ENCODE measurements at places on chromosomes 2 and 18.

GRCh38 chr2:21395366-21395765 lies 271.6 kb downstream of the TDRD15 start:
- DNase-seq: no peak

GRCh38 chr2:232563580-232563979 lies 13.1 kb downstream of the EIF4E2 start:
- no peak for DNase-seq

DNA sequence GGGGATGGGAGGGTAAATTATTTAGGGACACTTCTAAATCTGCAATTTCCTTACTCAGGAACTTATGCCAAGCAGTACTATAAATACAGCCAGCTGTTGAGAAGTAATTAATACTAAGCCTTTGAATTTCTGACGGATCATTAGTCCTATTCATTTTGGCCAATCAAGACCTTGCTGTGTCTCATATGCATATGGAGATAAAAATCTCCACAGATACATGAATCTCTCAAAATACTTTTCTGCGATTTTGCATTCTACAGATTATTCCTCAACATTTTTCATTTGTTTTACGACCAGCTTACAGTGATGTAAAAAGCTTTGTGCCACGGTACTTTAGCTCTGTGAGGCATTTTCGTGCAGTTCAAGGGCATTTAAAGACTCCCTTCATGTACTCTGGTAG lies 16.7 kb downstream of the LANCL1 start:
- DNase-seq: no peak

GRCh38 chr18:6575908-6576307 lies 153.6 kb upstream of the ARHGAP28 start:
- no peak for DNase-seq

DNA sequence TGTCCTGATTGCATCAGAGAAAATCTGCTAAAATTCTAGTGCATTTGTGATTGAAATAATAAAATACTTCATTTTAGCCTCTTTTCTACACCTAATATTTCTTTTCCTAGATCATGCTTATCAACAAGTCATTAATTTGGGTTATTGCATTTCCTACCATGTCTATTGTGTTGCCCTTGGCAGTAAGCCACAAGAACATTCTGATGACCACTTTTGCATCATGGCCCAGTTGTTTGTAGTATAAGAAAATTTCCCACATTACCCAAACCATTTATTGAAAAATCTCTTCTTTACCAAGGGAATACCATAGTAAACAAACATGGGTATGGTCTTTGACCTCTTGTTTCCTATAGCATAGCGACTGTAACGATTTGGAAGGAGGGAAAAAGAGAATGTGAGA lies 76.3 kb downstream of the R3HDM1 start:
- DNase-seq: no peak

DNA sequence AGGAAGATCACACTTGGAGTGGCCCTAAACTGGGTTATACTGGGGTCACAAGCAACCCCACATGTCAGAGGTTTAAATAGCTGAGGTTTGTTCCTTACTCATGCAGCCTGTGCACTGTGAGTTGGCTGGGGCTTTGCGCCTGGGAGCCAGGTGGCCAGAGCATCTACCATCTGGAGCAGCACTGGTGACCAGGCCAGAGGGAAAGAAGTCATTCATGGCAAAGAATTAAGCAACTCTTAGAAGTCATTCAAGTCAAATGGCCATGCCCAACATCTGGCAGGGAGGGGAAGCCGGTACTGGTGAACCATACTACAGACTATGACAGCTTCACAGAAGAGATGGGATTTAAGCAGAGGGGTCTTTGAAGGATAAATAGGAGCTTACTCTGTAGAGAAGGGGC lies 90.7 kb downstream of the POLR1A start:
- DNase-seq: no peak

DNA sequence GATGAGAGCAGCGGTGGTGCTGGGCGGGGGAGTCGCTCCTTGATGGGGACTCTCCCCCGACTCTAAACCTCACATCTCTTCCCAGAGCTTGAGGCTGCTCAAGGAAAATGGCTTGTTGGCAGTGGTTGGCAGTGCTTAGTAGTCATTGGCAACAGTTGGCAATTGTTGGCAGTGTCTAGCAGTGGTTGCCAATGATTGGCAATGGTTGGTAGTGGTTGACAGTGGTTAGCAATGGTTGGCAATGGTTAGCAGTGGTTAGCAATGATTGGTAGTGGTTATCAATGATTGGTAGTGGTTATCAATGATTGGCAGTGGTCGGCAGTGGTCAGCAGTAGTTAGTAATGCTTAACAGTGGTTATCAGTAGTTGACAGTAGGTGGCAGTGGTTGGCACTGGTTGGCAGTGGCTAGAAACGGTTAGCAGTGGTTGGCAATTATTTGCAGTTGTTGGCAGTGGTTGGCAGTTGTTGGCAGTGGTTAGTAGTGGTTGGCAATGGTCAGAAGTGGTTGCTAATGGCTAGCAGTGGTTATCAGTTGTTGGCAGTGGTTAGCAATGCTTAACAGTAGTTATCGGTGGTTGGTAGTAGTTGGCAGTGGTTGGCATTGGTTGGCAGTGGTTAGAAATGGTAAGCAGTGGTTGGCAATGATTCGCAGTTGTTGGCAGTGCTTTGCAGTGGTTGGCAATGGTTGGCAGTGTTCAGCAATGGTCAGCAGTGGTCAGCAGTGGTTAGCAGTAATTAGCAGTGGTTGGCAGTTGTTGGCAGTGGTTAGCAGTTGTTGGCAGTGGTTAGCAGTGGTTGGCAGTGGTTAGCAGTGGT lies 85.4 kb upstream of the OTOS start:
- DNase-seq: no peak

- DNase-seq: no peak
Measured at GRCh38 chr2:182187130-182187529, 201.5 kb downstream of the PPP1R1C start.

GRCh38 chr2:215698566-215698965 lies 262.7 kb upstream of the FN1 start:
- DNase-seq: no peak

- DNase-seq: no peak
Measured at GRCh38 chr2:172430678-172431077, 3.3 kb downstream of the ITGA6 start.

- no peak for DNase-seq
Measured at GRCh38 chr2:85011098-85011497, 40.1 kb downstream of the KCMF1 start.

DNA sequence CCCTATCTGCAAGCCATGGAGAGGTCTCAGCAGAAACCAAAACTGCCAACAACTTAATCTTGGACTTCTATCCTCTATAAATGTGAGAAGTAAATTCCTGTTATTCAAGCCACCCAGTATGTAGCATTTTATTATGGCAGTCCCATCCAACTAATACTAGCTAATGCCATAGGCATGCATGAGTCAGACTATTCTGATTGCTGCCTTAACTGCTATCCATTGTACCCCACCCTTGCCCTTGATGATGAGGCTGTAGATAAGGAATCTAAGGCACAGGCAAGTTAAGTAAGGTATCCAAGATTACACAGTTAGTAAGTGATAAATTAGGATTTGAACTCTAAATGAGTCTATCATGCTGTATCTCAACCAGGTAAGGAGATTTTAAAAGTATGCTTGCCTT lies 223.0 kb downstream of the UBE2E3 start:
- DNase-seq: no peak

- DNase-seq: no peak
Measured at GRCh38 chr18:54776282-54776977, 51.8 kb upstream of the RAB27B start.

GRCh38 chr18:8659609-8660242 lies 45.6 kb upstream of the MTCL1 start:
- DNase-seq: no peak

DNA sequence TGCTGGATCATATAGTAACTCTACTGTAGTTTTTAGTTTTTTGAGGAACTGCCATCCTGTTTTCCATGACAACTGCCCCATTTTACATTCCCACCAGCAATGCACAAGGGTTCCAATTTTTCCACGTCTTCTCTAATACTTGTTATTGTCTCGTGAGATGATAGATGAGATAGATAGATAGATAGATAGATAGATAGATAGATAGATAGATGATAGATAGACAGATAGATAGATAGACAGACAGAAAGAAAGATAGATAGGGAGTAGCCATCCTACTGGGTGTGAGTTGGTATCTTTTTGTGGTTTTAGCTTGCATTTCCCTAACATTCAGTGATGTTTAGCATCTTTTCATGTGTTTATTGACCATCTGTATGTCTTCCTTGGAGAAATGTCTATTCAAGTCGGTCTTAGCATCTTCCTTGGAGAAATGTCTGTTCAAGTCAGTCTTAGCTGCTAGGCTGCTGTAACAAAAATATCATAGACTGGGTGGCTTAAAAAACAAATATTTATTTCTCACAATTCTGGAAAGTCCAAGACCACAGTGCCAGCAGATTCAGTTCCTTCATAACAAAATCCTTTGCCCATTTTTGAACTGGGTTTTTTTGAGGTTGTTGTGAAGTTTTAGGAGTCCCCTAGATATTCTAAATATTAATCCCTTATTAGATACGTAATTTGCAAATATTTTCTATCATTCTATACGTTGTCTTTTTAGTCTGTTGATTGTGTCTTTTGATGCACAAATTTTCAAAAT lies 98.5 kb downstream of the BIN1 start:
- no peak for DNase-seq

DNA sequence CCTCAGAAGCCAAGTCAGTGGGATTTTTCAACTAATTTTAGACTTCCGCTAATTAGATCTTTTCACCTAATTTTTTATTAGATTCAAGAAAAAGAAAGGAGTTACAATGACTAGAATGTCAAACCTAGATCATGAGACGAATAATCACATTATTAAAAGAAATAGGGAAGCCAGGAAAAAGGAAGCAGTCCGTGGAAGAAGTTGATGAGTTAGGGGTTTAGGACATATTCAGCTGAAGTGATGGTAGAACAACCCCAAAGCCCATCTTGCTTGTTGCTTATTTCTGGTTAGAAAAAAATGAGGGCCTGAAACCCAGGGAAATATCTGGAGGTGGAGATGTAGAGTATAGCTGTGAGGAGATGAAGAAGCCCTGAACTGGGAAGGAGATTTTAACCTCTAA lies 8.0 kb downstream of the KLF7 start:
- no peak for DNase-seq

- DNase-seq: no peak
Measured at GRCh38 chr2:226797289-226797988, 2.2 kb downstream of the IRS1 start.

GRCh38 chr2:168060986-168061750 lies 186.2 kb downstream of the STK39 start:
- DNase-seq: no peak

GRCh38 chr2:120150040-120150482 lies 73.1 kb downstream of the TMEM185B start:
- DNase-seq: no peak

DNA sequence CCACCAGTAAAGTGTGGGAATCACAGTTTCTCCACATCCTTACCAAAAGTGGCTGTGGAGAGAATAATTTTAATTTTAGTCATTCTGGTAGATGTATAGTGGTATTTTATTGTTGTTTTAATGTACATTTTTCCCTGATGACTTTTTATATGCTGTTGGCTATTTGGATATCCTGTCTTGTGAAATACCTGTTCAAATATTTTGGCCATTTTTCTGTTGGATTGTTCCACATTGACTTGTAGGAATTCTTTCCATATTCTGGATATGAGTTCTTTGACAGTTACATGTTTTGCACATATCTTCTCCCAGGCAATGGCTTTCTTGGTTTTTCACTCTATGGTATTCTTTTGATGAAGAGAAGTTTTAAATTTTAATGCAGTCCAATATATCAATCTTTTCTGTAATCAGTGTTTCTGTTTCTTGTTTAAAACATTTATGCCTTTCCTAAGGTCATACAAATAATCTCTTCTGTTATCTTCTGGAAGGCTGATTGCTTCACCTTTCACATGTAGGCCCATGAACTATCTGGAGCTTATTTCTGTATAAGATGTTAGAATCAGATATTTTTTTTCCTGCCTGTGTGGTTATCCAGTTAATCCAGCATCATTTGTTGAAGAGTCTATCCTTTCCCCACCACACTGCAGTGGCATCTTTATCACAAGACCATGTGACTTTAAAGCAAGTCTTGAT lies 19.0 kb downstream of the AFTPH start:
- no peak for DNase-seq

GRCh38 chr2:233413559-233414272 lies 59.4 kb downstream of the DGKD start:
- peak; percentile 76 for DNase-seq

DNA sequence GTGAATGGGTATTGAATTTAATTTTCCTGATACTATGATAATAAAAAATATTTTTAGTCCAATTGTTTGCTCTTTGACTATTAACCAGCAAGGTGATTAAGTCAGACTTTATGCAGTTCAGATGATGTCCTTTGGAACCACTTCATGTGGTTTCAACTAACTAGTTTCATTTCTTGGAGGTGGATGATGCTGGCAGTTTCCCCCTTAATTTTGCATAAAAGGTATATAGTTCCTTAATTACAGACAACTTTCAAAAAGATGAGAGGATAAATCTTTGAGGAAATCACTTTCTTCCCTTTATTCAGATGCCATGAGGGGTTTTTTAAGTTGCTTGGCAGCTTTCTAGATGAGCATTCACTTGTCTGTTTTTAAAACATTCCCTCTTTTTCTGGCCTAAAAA lies 223.1 kb downstream of the PHLPP1 start:
- DNase-seq: no peak

DNA sequence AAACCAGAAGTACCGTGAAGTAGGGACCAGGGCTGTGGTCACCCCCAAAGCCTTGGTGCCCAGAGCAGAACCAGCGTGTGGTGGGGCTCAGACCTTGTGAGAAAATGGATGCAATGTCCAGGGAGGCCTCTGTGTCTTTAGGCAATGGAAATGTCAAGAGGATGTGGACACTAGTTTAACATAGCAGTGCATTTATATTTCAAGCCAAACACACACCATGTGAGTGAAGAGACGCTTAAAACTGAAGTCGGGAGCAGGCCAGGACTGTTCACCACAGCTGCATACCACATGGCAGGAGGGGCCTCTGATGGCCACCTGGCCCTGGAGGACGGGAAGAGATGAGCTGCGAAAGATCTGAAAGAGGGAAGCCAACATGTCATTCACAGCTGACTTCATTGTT lies 87.3 kb upstream of the LDLRAD4 start:
- no peak for DNase-seq

DNA sequence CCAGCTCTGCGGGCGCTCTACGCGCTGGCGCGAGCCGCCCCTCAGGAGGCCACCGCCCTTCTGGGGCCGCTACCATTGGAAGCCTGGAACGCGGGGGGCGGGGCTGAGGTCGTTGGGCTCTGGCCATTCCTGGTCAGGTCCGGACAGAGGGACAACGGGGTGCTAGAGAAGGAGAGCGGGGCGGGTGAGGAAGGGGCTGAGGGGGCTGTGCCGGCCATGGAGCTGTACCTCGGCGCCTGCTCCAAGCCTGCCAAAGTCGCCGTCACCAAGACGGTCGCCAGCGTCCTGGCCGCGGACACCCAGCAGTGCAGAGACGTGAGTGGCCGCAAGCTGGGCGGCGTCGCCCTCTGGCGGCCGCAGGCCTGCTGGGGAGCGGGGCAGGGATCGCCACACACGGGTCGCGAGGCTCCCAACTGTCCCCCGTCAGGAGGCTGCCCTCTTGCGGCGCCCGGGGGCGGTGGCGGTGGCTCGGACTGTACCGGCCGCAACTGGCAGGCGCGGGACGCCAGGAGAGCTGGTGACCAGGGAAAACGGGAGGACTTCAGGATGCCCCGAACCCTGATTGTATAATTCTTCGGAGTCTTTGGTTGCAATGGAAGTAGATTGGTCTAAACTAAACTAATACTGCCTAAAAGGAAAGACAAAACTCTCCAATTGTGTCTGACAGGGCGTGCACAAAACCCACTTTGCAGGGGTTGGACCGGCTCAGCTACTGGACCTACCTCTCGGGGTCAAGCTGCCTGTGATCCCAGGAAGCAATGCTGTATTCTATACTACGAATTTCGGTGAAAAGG lies at the start of gene FSIP2:
FSIP2 (plus strand) TSS at position 126 of the 794 bp plus-strand sequence; CDS start at position 217, 91 bp downstream.
- DNase-seq: peak; percentile 9

- no peak for DNase-seq
Measured at GRCh38 chr2:86033751-86034692, 71.7 kb downstream of the POLR1A start.
